ENCODE measurements at places on chromosomes 2 and 18. TPM values are rescaled to one million over a fixed set of nuclear protein-coding genes. Genes with fewer than 3 reads are reported as not detected.

Gene DPP10
- 76.7 TPM for total RNA-seq

Gene B4GALT6
- 8.1 TPM for total RNA-seq

DNA sequence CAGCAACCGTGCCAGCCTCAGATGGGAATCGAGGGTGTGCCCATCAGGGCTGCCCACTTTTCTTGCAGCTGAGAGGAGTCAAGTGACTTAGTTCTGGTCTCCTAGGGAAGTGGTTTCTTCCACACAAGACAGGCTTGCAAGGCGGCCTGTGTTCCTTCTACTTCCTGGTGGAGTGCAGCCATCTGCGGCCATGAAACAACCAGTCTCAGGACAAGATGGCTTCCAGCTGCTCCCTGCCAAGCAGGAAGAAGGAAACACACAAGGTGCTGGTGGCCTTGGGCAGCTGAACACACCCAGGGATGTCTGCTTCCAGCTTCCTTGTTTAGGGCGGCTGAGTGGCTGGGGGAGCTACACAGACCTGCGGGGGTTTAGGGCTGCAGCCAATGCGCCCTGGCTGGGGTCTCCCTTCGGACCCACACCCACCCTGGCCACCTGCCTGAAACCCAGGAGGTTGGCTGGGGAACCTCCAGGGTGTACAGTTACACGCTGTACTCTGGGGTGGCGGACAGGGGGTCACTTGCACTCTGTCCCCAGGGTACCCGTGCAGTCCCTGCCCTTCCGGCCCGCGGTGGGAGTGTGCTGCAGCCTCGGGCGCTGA is 34.7 kb downstream of the PTPN18 start:
- DNase-seq, result no peak

DNA sequence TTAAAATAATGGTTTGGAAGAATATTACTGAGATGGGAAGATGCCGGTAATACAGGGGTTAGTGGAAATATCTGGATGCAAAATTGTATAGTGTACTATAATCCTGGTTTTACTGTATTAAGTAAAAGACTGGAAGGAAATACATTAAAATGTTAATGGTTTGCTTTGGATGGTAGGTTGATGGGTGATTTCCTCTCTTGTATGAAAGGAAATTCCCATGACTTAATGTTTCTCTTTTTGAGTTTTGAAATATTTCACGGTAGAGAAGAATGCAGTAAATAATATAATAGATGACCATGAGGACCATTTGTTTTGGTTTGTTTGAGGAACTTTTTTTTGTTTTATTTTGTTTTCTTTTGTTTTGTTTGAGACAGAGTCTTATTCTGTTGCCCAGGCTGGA is 8.2 kb downstream of the SPTBN1 start:
- no peak for DNase-seq

- no peak for DNase-seq
These were observed 322.1 kb upstream of the CHAC2 start for GRCh38 chr2:53445383-53446070.
